MCF 10A (cell line): ENCODE measurements at places on chromosomes 7 and 10. TPM values are rescaled to one million over a fixed set of nuclear protein-coding genes. Genes with fewer than 3 reads are reported as not detected.

COL13A1 gene
- total RNA-seq, result 0.22 and 0.47 TPM in 2 replicates

AKR1C3 gene
- total RNA-seq, result 22.0 and 22.9 TPM in 2 replicates

PRLHR gene
- total RNA-seq, result not detected in 2 replicates

SPACDR gene
- 0.49 and 0.74 TPM in 2 replicates for total RNA-seq

CALHM1 gene
- not detected in 2 replicates for total RNA-seq

RGS10 gene
- total RNA-seq, result 17.0 and 26.0 TPM in 2 replicates

NUDT1 gene
- 20.3 and 27.2 TPM in 2 replicates for total RNA-seq

BAG3 gene
- 53.7 and 55.2 TPM in 2 replicates for total RNA-seq

DDX21 gene
- 144 and 216 TPM in 2 replicates for total RNA-seq

EPO gene
- total RNA-seq, result not detected in 2 replicates

NANOS1 gene
- 2.2 and 3.8 TPM in 2 replicates for total RNA-seq

STARD3NL gene
- 24.5 and 25.6 TPM in 2 replicates for total RNA-seq

CHRM2 gene
- not detected in 2 replicates for total RNA-seq

C10orf67 gene
- 0.15 and 0.21 TPM in 2 replicates for total RNA-seq

SYT15B gene
- 0.07 TPM in 1 of 2 replicates, not detected in the other for total RNA-seq

SUMF2 gene
- 142 and 159 TPM in 2 replicates for total RNA-seq

ZNF777 gene
- 19.5 and 22.9 TPM in 2 replicates for total RNA-seq

GIMAP5 gene
- not detected in 2 replicates for total RNA-seq

KNDC1 gene
- 2.1 and 2.4 TPM in 2 replicates for total RNA-seq

PAX4 gene
- total RNA-seq, result not detected in 2 replicates

GCK gene
- not detected in 2 replicates for total RNA-seq

EBLN1 gene
- not detected in 2 replicates for total RNA-seq

BAMBI gene
- total RNA-seq, result 21.2 and 31.6 TPM in 2 replicates

HOXA7 gene
- total RNA-seq, result 0.29 and 0.44 TPM in 2 replicates

SLC39A12 gene
- total RNA-seq, result not detected in 2 replicates

BEND7 gene
- total RNA-seq, result 12.4 and 17.2 TPM in 2 replicates

PVRIG gene
- 0.74 TPM in 1 of 2 replicates, not detected in the other for total RNA-seq

GIMAP7 gene
- not detected in 2 replicates for total RNA-seq

MOGAT3 gene
- total RNA-seq, result not detected in 2 replicates

HOXA1 gene
- 5.6 and 7.1 TPM in 2 replicates for total RNA-seq

CFAP70 gene
- total RNA-seq, result 1.5 and 2.9 TPM in 2 replicates

FEZF1 gene
- not detected in 2 replicates for total RNA-seq

BMPER gene
- 0.40 TPM in 1 of 2 replicates, not detected in the other for total RNA-seq

CPA2 gene
- not detected in 2 replicates for total RNA-seq

ZNF488 gene
- 0.12 TPM in 2 replicates for total RNA-seq

MYOF gene
- 167 and 181 TPM in 2 replicates for total RNA-seq

GIMAP2 gene
- not detected in 2 replicates for total RNA-seq

PLAC9 gene
- total RNA-seq, result 0.93 and 1.0 TPM in 2 replicates

CXCL12 gene
- not detected in 2 replicates for total RNA-seq

BICC1 gene
- 7.9 and 15.6 TPM in 2 replicates for total RNA-seq

ACSL5 gene
- 0.12 and 0.68 TPM in 2 replicates for total RNA-seq

H2BK1 gene
- not detected in 2 replicates for total RNA-seq

RBM17 gene
- 113 and 128 TPM in 2 replicates for total RNA-seq

THSD7A gene
- not detected in 2 replicates for total RNA-seq
